Cardiac muscle cell (in vitro differentiated cells and primary cell): ENCODE measurements at places on chromosomes 16 and 17.

- H3K36me3 ChIP-seq = no peaks in the 10 kb centered on the region
- H3K4me3 ChIP-seq = no peak overlapping the region
- no peak for DNase-seq
- no peak overlapping the region for H3K27ac ChIP-seq
- peaks cover 47% of the 10 kb centered on the region for H3K4me1 ChIP-seq
- peaks cover 11% of the 10 kb centered on the region for H3K27me3 ChIP-seq
Measured at GRCh38 chr17:77286391-77286640, 145.5 kb downstream of the SEC14L1 start.

DNA sequence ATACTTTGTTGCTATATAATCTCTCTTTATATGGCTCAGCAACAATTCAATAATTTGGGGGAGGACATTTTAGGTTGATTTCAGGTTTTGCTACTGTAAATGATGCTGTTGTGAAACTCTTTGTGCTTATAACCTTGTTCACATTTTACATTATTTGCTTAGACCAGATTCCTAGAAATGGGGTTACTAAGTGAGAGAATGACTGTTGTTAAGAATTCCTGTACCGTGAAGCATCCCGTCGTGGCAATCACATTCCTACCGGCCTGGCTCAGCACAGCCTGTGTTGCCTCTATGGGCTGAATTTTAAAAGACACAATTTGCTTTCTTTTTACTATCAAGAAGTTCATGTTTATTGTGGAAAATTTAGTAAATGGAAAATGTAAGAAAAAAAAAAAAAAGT lies 31.4 kb downstream of the B9D1 start:
- H3K4me1 ChIP-seq = peaks cover 25% of the 10 kb centered on the region
- no peaks in the 10 kb centered on the region for H3K36me3 ChIP-seq
- peak; percentile 70 for DNase-seq
- H3K27ac ChIP-seq = peak overlapping the region; percentile 82
- no peak overlapping the region for H3K4me3 ChIP-seq
- no peaks in the 10 kb centered on the region for H3K27me3 ChIP-seq

GRCh38 chr17:12877953-12878669 lies 88.8 kb downstream of the ARHGAP44 start:
- no peak overlapping the region for H3K27ac ChIP-seq
- DNase-seq = no peak
- no peaks in the 10 kb centered on the region for H3K36me3 ChIP-seq
- no peak overlapping the region for H3K4me3 ChIP-seq

- H3K27ac ChIP-seq = no peak overlapping the region
- no peaks in the 10 kb centered on the region for H3K4me1 ChIP-seq
Measured at GRCh38 chr17:39018267-39019134, 51.3 kb upstream of the FBXO47 start.

DNA sequence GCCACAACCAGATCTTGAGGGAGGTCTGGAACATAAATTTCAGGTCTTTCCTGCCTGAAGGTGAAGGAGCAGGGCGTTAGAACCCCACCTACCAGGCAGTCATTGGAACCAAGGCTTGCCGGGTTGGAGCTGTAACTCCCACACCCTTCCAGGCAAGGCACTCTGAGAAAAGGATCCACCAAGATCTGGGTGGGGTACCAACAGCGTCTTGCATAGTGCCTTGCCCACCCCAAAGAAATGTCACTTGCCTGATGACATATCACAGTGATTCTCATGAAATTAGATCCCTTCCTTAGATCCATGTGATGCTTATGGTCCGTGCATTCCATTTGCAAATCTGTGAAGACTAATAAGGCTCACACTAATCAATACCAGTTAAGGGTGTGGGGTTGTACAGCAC lies 201.3 kb downstream of the KATNIP start:
- H3K4me1 ChIP-seq = peaks cover 2% of the 10 kb centered on the region
- no peak overlapping the region for H3K4me3 ChIP-seq
- DNase-seq = no peak
- H3K27me3 ChIP-seq = no peaks in the 10 kb centered on the region
- no peak overlapping the region for H3K27ac ChIP-seq

GRCh38 chr16:8950580-8951077 lies 13.1 kb downstream of the USP7 start:
- H3K4me1 ChIP-seq = peaks cover 33% of the 10 kb centered on the region
- H3K27me3 ChIP-seq = no peaks in the 10 kb centered on the region
- H3K4me3 ChIP-seq = no peak overlapping the region
- peak overlapping the region; percentile 51 for H3K27ac ChIP-seq
- DNase-seq = peak; percentile 34

DNA sequence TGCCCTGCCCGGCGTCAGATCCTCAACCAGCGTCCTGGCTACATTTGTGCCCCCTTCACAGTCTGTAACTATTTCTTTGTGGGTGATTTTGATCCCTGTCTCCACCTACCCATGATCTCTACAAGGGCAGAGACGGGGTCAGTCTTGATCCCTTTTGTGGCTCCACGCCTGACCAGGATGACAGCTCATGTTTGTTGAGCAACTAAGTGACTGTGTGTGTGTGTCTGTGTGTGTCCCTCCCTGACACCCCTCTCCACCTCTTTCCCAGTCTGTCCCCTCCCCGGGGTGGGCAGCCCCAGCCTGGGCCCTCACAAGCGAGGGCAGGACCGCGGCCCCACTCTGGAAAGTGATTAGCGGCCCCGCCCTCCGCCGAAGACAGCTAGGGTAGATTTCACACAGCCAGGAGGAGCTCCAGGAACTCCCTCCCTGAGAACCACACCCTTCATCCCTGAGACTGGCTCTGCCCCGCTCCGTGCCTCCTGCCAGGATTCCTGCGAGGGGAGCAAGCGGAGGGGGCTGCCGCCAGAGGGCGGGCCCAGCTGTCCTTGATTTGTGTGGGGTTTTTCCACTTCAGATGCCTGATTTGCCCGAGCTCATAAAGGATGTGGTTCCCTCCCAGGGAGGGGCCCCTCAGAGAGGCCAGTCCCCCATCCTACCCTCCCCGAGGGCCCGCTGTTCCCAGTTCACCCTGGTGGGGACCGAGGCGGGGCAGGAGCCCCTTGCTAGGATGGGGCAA lies 5.3 kb upstream of the HS3ST6 start:
- peak; percentile 43 for DNase-seq
- no peak overlapping the region for H3K4me3 ChIP-seq
- H3K4me1 ChIP-seq = peaks cover 12% of the 10 kb centered on the region

GRCh38 chr16:74901606-74902005 lies 83.3 kb downstream of the WDR59 start:
- peaks cover 9% of the 10 kb centered on the region for H3K36me3 ChIP-seq
- DNase-seq = no peak
- H3K4me1 ChIP-seq = peaks cover 16% of the 10 kb centered on the region
- no peak overlapping the region for H3K4me3 ChIP-seq
- no peak overlapping the region for H3K27ac ChIP-seq

DNA sequence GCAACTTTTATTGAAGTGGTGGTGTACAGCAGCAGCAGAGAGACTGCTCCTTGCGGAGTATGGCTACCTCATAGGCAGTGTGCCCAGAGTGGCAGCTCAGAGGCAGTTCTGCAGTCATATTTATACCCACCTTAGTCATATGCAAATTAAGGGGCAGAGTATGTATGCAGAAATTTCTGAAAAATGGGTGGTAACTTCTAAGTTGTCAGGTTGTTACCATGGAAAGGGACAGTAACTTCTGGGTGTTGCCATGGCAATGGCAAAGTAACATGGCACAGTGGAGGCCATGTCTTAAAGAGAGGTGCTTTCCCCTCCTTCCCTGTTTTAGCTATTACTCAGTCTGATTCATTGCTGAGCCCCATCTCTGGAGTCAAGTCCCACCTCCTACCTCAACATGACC lies 53.4 kb downstream of the MEOX1 start:
- no peak for DNase-seq
- H3K27ac ChIP-seq = no peak overlapping the region
- no peaks in the 10 kb centered on the region for H3K4me1 ChIP-seq
- no peak overlapping the region for H3K4me3 ChIP-seq

DNA sequence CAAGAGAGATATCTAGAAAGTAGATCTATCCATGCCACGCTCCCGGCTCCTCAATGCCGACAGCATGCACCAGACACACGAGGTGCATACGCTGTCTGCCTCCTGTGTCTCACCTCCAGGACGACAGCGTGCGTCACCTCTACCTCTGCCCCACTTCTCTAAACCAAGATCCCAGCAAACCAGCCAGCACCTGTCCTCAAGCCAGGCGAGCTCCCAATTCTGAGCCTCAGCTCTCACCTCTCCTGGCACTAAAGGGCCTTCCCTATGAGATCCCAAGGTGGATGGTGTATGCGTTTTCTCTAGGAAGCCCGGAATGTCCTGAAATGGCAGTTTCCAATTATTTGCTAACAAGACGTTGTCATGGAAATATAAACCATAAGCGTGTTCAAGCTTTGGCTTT lies 36.2 kb upstream of the RCVRN start:
- no peak for DNase-seq
- H3K36me3 ChIP-seq = no peaks in the 10 kb centered on the region
- peaks cover 10% of the 10 kb centered on the region for H3K4me1 ChIP-seq
- H3K4me3 ChIP-seq = no peak overlapping the region

- no peak overlapping the region for H3K27ac ChIP-seq
- no peak overlapping the region for H3K4me3 ChIP-seq
- no peaks in the 10 kb centered on the region for H3K27me3 ChIP-seq
- DNase-seq = no peak
- H3K36me3 ChIP-seq = peaks cover 76% of the 10 kb centered on the region
- no peaks in the 10 kb centered on the region for H3K4me1 ChIP-seq
Measured at GRCh38 chr16:27465483-27465879, 63.5 kb downstream of the IL21R start.

- H3K27ac ChIP-seq = no peak overlapping the region
- H3K27me3 ChIP-seq = no peaks in the 10 kb centered on the region
- DNase-seq = peak; percentile 72
- H3K4me3 ChIP-seq = no peak overlapping the region
- H3K36me3 ChIP-seq = no peaks in the 10 kb centered on the region
Measured at GRCh38 chr17:80649672-80650330, 105.2 kb downstream of the RPTOR start.

DNA sequence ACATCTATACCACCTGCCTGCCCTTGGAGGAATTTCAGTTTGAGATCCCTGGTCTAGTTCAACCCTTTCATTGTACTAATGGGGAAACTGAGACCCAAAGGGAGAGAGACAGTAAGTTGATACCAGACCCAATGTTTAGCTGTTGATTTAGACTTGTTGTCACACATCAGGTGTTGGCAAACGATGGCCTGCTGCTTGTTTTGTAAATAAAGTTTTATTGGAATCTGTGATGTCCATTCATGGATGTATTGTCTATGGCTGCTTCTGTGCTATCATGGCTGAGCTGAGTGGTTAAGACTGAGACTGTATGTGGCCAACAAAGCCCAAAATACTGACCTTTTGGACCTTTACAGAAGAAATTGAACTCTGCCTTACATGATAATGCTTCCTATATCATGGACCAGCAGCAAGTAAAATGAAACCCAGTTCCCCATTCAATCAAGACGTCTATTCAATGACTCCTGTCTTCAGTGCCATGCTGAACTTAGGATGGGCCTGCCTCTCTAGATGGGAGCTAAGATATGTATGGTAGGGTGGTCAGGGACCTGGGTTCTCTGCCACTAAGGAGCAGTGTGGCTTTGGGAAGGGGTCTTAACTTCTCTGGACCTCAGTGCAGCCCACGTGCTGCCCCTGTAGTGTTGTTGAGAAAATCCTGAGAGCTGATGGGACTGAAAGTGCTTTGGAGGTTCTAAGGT lies 111.0 kb downstream of the IRX5 start:
- H3K27ac ChIP-seq = no peak overlapping the region
- H3K27me3 ChIP-seq = no peaks in the 10 kb centered on the region
- H3K36me3 ChIP-seq = no peaks in the 10 kb centered on the region
- no peak for DNase-seq
- H3K4me3 ChIP-seq = no peak overlapping the region
- no peaks in the 10 kb centered on the region for H3K4me1 ChIP-seq

- no peaks in the 10 kb centered on the region for H3K36me3 ChIP-seq
- H3K27me3 ChIP-seq = no peaks in the 10 kb centered on the region
- H3K4me3 ChIP-seq = no peak overlapping the region
Measured at GRCh38 chr16:28495098-28495793, 803 bp downstream of the APOBR start.

DNA sequence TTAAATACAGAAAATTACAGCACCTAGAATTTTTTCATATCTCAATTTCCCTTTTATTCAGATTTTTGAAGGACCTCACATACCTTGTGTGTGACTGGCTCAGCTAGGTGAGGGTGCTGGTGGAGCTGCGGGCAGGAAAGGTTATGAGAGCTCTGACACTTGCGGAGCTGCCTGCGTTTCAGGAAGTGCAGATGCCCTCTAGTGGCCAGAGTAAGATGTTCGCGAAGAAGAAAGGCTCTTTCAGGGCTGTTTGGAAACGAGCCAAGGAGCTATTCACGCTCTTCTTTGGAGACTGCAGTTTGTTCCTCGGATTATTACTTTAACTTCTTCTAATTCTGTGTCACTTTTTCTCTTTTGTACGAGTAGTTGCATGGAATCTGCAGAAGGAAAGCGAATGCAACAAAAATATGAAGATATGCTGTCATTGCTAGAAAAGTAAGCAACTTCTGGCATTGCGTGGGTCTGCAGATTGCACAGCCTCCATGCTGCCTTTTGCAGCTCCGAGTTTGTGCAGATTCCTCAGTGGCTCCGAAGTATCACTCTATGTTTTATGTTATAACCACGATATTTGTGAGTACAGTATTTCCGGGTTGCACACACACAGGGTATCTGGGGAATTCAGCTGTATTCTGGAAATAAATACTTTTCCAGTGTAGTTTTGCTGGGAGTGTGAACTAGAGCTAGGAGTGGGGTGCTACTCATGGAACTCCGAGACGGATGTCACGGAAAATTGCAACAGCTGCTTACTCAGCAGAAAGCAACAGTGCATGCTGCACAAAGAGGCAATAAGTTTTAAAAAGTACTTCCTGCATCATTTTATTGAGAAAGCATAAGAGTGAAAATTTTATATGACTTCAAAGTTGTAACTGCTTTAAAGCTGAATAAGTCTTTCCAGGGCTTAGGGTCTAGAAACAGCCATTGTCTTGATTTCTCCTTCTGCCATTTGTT lies 46.3 kb downstream of the DNAH9 start:
- H3K27me3 ChIP-seq = no peaks in the 10 kb centered on the region
- H3K4me1 ChIP-seq = no peaks in the 10 kb centered on the region
- H3K36me3 ChIP-seq = no peaks in the 10 kb centered on the region
- peak; percentile 93 for DNase-seq
- no peak overlapping the region for H3K27ac ChIP-seq
